H7 (cell line): ENCODE measurements at places on chromosomes 6 and 20.
A peak's percentile ranks its signal among the peaks of the same experiment; 100 is the strongest.

DNA sequence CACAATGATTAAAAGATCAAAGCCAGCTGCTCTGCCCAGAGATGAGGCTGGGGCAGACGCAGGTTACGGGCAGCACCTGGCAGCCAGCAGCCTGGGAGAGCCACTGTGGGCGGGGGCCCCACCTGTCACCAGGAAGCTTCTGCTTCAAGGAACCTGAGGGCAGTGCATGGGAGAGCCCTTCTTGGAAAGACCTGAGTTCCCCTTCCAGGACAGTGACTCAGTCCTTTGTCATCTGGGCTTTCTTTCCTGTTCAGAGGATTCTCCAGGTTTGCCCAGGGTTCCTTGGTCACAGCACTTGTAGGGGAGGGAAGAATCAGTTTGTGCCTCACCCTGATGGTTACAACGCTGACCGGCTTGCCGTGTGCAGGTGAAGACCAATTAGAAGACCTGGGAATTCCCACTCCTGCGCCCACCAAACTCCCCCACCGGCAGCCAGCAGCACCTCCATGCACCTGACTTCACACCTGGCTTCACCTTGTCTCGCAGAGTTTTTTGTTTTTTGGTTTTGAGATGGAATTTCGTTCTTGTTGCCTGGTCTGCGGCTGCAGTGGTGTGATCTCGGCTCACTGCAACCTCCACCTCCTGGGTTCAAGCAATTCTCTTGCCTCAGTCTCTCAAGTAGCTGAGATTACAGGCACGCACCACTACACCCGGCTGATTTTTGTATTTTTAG, 2.0 kb downstream of the ZBP1 start:
- DNase-seq = peak; percentile 38

DNA sequence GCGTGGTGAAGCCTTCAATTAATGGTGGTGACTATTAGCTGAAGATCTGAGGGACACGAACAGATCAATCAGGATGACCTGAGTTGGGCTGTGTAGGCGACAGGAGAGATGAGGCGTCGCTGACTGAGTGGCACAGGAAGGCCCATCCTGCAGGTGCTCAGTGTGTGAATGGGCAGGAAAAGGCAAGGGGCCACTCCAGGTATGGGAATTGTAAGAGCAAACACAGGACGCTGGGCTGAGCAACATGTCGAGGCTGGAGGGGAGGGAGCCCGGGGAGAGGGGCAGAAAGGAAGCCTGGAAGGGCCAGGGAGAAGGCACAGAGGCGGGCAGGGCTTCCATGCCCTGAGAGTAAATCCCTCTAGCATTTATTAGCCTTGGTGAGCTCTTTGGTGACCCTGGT, 151.0 kb downstream of the VEGFA start:
- no peak for DNase-seq

GRCh38 chr6:74671558-74672025, 534.3 kb downstream of the COL12A1 start:
- DNase-seq = no peak

DNA sequence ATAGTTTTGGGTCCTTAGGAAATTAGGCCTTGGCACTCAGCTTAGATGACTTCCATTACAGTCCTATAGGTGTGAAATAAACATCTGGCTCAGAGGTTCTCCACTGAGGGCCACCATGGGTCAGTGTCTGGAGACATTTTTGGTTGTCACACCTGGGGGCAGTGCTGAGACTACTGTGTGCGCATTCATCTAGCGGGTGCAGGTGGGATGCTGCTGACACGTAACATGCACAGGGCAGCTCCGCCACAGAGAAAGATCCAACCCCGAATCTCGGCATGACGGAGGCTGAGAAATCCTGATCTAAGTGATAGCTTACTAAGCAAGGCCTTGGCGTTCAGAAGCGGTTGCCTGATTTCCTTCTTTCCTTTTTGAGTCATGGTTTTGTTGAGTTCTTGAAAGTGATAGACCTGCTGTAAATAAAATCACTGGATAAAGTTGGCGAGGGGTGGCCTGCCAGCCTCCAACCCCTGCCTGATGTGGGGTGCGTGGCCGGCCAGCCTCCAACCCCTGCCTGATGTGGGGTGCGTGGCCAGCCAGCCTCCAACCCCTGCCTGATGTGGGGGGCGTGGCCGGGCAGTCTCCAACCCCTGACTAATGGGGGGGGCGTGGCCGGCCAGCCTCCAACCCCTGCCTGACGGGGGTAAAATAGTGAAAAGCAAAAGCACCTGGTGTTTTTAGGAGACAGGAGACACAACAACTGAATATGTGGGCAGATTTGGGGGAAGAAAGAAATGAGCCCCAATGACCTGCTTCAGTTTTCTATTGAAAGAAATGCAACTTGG, 158.1 kb downstream of the CDH26 start:
- DNase-seq = peak; percentile 61

DNA sequence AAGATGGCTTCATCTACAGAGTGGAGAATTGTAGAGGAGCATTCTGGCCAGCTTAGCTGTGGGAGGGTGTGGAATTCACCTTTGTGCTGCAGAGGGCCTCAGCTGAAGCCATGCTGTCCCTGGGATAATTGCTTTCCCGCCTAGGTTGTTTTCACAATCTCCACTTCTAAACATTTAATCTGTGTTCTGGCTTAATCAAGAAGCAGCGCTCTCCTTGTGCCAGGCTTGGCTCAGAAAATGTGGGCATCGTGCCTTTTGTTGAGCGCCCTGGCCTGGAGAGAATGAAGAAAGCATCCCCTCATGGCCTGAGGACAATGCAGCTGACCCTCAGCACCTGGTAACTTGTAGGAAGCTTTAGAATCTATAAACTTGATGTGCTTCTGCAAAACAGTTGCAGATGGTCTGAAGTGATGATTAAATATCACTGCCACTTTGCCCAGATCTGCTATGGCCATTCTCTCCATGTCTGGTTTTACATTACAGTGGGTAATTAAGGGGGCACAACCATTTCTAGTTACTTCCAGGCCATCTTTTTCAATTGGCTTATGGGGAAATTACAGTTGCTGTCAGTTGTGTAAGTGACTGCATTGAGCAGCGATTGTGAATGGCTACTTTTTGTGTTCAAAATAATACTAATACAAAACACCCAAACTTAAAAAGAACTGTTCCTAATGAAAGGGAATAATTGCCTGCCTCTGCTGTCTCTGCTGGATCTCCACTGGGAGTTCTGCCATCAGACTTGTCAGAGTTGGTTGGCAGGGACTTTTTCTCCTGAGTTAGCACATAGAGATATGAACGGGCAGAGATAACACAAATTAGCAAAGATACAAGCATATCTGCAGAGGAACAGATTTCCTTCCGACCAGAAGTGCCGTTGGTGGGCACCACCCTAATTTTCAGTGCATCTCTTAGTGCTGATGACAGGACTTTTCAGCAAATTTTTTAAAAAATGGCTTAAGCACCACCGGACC, 18.4 kb downstream of the CTNNBL1 start:
- no peak for DNase-seq

DNA sequence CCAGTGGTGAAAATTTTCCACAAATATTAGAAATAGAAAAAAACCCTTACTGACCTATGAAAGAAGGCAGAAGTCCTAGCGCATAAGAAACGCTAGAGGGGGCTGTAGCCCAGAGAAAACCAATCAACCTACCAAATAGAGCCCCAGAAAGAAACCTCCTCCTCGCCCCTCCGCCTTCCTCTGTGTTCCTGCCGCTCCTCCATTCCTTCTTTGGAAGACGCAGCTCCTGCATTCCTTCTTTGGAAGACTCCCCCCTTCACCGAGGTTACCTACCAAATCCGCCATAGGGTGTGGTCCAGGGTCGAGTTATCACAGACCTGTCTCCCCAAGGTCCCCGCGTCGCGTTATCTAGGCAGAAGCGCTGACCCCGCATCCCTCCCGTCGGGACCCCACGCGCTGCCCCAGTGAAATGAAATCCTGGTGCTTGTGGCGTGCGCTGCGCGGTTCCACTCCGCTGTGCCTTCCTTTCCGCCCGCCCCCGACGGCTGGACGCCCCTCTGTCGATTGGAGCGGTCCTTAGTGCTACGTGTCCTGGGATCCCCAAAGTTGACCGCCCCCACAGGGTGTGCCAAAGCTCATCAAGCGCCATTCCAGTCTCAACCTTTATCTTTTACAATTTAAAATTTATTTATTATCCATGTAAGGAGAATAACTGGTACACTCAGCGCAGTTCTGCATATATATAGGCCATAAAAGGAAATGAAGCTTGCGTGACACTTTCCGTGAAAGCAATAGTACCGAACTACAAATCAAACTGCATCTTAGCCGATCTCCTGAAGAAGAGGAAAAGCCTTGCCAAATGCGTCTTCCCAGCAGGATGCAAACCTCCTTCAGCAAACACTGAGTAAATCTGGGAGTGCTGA, 13.0 kb downstream of the RPP21 start:
- DNase-seq = peak; percentile 85

DNA sequence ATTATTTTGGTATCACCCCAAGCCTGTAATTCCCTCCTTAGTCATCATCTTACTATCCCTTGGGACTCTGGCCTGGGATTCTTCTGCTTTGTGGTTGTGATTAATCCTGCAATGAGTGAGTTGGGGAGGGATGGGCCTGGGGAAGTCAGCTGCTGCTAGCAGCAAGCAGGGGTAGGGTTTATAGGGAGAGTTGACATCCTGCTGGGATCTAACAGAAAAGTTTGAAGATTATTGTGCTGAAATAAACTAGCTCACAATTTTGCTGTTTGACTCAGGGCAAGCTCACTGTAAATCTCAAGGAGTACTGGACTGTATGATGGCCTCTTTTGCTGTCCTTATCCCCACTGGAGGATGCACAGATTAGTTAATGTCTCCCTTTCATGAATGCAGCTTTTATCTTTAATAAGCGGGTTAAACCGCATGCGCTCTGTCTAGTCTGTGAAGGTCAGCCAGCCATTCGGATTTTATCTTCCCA, 83.4 kb downstream of the JARID2 start:
- no peak for DNase-seq

GRCh38 chr20:38725148-38725901, 1.0 kb downstream of the SLC32A1 start:
- peak; percentile 89 for DNase-seq
